ELR (cell line): ENCODE measurements at places on chromosomes 1 and 21.

DNA sequence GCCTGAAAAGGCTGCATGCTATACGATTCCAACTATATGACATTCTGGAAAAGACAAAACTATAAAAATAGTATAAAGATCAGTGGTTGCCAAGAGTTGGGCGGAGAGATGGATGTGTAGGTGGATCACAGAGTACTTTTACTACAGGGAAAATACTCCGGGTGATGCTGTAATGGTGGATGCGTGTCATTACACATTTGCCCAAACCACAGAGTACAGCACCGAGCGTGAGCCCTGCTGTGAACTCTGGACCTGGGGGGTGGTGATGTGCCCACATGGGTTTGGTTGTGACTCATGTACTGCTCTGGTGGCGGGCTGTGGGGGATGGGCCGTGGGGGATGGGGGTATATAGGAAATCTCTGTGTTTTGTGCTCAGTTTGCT is 162.7 kb upstream of the COL6A1 start:
- peak; percentile 86 for DNase-seq

DNA sequence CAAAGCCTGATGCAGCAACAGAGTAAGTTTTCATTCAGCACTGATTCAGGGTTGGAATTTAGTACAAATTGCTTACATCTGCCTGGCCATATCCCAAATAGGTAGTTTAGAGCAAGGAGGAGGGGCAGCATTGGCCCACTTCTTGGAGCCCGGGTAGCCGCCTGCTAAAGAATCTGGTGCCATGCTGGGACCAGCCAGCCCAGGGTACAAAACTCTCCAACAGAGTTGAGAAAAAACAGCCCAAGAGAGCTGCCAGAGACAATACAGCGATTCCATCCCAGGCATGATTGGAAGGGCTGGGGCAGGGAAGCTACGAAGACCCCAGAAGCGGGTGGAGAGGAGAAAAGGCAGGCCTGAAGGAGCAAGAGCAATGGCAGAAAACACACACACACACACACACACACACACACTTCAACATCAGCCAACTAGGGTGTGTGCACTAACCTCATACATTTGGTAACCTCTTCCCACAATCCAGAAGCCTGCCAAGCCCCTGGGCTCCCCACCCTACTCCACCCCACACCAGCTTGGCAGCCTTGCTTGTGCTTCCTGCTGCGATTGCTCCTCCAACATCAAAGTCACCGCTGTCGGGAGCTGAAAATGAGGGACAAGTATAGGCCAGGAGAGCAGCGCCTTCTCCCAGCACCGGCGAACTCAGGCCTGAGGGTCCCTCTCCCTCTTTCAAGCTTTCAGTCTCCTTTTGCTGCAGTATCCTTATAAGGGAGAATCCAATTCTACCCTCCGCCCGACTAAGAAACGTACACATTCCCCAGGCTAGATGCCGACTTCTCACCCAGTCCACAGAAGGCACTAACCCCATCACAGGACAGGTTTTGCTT is 1.2 kb downstream of the PIK3C2B start:
- peak; percentile 29 for DNase-seq

- DNase-seq, result no peak
Observed at GRCh38 chr1:91682882-91683597, 182.4 kb downstream of the CDC7 start.

DNA sequence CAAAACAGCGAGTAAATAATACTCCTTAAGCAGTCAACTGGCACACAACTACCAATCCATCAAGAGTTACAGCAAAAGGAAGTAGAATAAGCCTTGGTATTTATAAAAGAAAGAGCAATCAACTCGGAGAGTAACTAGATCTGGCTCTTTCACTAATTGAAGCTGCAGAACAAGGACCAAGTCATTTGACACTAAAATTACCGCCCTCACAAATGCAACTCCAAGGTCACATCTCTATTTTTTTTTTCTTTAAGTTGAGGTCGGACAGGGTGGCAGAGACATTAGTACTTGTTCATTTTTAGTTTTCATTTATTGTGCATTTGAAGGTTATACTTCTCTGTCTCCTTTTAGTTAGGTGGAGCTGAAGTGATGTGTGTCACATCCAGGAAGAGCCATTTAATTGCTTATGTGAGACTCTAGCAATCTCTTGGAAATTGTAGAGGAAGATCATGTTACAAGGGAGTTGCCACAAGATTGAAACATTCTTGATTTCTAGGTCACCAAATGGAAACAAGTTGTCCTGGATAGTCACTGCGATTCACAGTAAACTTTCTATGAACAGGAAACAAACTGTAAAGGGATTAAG is 138.1 kb upstream of the ADAMTS5 start:
- peak; percentile 25 for DNase-seq

DNA sequence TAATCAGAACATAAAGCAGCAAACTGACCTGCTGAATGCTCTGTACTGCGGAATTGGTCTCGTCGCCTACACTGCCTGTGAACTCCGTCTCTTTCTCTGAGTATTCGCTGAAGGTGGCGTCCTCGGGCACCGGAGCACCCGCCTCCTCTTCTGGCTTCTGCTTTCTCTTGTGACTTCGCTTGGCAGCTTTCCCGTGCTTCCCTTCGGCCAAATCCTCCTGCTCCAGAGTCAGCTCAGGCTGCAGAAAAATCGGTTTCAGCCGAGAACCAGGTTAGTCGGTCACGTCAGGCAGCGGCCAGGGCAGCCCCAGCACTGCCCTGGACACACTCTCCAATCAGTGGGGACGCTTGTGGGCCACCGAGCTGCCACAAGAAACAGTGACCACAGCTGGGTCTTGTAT is 35.8 kb upstream of the RIPK4 start:
- DNase-seq, result no peak

DNA sequence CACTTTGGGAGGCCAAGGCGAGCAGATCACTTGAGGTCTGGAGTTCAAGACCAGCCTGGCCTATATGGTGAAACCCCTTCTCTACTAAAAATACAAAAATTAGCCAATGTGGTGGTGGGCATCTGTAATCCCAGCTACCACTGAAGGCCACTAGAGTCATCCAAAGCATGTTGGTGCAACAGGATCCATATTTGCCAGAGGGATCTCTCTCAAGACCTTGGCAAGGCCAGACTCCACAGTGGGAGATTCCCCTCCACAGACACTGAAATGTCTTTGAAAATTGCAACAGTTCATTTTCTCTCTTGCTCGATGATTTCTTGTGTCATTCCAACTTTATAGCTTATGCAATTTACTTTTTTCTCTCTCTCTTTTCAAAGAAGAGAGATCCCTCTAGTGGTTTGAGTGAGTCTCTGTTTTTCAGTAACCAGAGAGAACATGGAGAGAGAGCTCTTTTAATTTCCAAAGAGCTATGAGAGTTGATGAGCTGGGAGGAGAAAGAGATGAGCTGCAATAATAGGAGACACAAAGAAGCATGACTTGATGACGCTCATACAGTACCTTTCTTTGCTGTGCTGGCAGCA is 176.8 kb upstream of the USP25 start:
- peak; percentile 38 for DNase-seq

DNA sequence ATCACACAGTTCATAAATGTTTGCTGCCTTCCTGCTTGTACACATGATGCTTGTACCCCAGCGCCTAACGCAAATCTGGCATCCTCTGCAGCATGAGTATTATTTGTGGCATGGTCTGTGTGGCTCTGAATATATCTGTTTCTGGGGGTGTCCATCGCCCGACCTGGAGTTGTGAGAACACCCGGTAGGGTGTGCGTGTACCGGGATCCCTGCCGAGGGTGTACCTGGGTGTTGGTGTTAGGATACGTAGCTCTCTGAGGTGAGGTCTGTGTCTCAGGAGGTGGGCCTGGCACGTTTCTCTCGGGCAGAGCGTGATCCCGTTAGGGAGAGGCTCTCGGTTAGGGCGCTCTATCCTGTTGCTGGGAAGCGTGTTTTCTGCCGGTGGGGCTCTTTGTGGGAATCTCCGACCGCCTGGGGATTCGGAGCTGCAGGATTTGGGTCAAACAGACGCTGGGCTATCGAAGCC is 10.4 kb upstream of the CDC20 start:
- DNase-seq, result peak; percentile 29

DNA sequence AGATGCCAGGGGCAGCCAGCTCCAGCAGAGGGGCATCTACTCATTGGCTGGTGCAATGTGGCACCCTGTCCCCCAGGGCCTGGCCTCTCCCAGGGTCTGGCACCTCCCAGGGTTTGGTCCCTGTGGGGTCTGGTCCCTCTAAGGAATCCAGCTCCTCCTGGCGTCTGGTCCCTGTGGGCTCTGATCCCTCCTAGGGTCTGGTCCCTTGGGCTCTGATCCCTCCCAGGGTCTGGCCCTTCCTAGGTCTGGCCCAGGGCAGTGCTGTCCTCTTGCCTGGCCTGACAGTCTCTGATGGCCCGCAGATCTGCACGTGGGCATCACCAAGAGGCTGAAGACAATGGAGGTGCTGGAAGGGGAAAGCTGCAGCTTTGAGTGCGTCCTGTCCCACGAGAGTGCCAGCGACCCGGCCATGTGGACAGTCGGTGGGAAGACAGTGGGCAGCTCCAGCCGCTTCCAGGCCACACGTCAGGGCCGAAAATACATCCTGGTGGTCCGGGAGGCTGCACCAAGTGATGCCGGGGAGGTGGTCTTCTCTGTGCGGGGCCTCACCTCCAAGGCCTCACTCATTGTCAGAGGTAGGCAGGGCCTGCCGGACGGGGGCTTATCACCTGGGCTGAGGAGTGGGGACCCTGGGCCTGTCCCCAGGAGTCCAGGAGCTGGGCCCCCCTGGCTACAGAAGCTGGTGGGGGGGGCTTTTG is 73.9 kb downstream of the OBSCN start:
- no peak for DNase-seq

DNA sequence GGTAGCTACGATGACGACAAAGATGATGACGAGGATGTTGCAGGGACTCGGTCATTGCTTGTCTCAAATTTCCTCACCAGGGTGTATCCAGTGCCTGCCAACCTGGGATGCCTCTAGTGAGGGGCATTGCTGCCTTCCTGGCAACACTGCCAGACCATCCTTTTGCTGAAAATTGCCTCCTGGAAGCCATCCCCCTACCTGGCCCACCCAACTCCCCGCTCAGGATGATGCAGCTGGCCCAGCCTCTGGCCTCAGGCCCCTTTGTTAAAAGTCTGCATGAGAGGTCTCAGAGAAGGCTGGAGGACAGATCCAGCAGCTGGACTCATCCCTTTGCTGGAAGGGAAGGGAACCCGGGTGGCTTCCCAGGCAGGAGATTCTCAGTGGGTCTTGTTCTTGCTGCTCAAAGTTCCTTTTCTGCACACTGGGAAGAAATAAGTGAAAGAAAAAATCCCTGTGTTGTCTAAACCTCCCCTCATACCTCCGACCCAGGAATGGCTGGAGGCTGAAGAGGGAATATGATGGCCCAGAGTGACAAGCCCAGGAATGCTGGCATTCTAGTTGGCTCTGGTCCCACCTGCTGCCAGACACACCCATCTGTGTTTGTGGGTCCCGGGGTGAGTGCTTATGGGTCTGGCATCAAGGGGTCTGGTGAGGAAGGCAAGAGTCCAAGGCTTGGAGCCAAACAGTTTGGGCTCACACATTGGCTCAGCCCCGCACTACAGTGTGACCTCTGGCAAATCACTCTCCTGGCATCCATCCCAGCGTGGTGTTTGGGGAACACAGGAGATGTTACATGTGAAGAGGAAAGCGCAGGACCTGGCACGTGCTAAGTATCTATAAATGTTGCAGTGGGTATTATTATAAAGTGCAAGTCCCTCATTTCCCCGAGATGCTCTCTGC is 6.7 kb upstream of the FNDC5 start:
- DNase-seq, result no peak

DNA sequence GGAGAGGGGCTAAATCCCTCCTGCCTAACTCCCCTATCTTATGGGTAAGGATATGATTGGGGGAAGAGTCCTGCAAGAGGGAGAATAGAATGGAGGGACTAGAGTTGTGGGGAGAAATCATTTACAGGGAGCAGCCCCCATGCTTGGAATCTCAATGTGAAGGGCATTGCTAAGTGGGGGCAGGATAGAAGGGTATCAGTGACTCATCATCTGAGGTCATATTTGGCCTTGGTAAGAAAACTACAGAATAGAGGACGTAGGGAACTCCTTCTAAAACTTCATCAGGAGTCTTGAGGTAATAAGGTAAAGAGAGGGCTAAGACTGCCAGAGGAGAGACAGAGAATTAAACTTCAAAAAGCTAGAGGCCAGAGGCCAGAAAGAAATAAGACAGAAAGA is 487 bp downstream of the HJV start:
- no peak for DNase-seq

- no peak for DNase-seq
Observed at GRCh38 chr21:42607525-42608102, 45.8 kb upstream of the PDE9A start.

GRCh38 chr21:40841524-40842196 is 5.3 kb downstream of the DSCAM start:
- peak; percentile 3 for DNase-seq

DNA sequence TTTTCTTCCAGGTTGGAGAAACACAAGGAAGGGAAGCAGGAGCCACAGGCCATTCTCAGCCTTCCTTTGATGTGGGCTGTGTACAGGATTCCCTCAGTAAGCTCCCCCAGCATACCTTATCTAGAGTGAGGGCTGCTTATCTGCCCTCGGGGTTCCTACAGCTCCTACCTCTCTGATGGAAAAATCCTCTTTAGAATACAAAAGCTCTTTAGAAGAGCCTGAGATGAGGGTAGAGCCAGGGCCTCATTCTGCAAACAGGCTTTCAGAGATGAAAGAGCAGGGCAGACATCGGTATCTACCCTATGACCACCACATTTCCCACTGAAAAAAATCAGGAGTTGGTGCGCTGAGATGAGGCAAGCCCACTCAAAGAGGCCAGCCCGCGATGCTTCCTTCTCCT is 85.1 kb downstream of the PLPP3 start:
- no peak for DNase-seq

GRCh38 chr1:119987686-119988085 is 81.8 kb downstream of the NOTCH2 start:
- DNase-seq, result peak; percentile 18

- no peak for DNase-seq
Observed at GRCh38 chr21:28725396-28725795, 267.3 kb downstream of the LTN1 start.

DNA sequence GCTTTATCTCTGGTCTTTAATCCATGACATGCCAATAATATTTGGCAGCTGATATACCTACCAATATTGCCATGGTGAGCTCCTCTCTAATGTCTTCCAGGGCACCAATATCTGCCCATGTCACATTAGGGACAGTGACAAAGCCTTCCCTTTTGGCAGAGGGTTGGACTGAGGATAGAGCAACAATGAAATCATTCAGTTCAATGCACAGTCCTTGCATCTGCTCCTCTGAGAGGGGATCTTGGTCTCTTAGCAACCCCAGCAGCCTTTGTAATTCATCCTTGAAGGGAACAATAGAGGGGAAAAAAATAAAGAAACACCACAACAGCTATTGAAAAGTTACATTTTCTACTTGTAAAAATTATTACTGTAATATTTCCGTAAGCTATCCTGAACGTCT is 42.3 kb downstream of the NVL start:
- no peak for DNase-seq

DNA sequence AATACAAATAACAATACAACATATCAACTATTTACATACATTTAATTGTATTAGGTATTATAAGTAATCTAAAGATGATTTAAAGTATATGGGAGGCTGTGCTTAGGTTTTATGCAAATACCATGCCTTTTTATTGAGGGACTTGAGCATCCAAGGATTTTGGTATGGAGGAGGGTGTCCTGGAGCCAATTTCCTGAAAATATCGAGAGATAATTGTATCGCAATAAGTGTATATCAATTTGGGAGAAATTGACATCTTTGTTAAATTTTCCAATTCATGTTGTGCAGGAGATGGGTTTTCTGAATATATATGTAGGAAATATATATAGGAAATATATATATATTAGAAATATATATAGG is 63.5 kb downstream of the ATP1A1 start:
- DNase-seq, result no peak
